ENCODE measurements at places on chromosomes 3 and 15.

GRCh38 chr15:68512598-68512997 is 66.2 kb upstream of the CORO2B start:
- no peak for DNase-seq

DNA sequence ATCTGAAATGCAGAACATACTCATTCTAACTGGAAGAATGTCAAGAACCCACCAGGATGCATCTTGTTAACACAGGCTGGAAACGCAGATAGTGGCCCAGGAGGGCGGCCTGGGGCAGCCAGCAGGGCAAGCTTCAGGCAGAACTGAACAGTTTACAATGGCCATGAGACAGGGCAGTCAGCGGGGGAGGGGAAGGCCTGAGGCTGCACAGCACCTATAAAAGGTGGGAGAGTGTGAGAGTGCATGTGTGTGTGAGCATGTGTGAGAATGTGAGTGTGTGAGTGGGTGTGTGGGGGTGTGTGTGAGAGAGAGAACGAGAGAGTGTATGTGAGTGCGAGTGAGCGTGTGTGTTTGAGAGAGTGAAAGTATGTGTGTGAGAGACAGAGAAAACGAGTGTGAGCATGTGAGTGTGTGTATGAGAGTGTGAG is 26.8 kb upstream of the SLCO2A1 start:
- no peak for DNase-seq

DNA sequence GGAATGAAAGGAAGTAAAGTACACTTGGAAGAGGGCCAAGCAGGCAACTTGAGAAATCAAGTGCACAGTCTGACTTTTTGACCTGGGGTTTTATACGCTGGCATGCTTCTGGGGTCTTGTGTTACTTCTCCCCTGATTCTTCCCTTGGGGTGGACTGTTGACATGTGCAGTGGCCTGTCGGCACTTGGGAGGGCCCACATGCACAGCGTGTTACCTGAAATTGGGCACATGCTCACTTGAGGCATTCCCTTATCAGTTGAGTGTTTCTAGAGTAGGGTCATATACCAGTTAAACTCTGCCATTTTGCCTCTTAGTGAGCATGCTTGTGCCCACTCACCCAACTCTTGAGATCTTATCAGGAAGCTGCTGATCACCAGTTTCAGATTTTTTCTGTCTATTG is 329.1 kb upstream of the SOX2 start:
- no peak for DNase-seq

GRCh38 chr3:156787001-156787400 is 39.2 kb upstream of the LEKR1 start:
- DNase-seq: no peak

DNA sequence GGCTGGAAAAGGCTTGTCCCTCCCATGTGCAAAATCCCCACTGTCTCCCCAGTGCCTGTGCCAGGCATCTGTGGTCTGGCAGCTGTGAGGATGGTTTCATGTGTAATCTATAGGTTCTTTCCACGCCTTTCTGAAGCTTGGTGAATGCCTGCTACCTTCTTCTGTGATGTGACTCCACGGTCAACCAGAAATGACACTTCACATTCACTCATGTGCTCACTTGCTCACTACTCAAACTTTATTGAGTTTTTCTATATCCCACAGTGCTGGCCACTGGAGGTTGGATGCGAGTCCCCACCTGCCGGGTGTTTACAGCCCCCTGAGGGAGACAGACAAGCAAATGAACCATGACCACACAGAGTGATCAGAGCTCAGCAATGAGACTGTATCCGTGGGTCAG is 27.9 kb upstream of the TLE3 start:
- DNase-seq: no peak

DNA sequence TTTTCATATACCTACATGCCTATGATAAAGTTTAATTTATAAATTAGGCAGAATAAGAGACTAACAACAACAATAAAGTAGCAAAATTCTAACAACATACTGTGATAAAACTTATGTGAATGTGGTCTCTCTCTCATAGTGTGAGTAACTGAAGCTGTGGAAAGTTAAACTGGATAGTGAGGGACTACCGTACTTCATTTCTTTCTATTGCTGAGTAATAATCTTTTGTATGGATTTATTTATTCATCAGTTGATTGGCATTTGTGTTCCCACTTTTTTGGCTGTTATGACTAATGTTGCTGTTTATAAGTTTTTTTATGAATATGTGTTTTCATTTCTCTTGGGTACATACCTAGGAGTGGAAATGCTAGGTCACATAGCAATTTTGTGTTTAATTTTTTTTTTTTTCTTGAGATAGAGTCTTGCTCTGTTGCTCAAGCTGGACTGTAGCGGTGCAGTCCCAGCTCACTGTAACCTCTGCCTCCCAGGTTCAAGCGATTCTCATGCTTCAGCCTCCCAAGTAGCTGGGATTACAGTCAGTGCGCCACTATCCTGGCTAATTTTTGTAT is 41.0 kb downstream of the RNF111 start:
- no peak for DNase-seq

GRCh38 chr3:196063971-196064370 is 17.9 kb downstream of the TFRC start:
- DNase-seq: no peak

DNA sequence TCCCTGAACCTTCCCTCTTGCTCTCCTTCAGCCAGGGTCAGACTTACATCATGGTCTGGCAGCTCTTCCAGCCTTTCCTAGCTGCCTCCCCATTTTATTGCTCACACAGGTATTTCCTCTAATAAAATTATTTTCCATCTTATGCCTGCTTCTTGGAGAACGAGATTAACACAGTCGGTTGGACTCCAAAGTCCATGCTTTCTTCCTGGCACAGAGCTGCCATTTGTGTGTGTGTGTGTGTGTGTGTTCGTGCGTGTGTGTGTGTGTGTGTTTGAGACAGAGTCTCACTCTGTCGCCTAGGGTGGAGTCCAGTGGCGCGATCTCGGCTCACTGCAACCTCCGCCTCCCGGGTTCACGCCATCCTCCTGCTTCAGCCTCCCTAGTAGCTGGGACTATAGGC is 15.5 kb downstream of the FSD2 start:
- no peak for DNase-seq

GRCh38 chr15:88847144-88847543 is 43.9 kb downstream of the ACAN start:
- no peak for DNase-seq

DNA sequence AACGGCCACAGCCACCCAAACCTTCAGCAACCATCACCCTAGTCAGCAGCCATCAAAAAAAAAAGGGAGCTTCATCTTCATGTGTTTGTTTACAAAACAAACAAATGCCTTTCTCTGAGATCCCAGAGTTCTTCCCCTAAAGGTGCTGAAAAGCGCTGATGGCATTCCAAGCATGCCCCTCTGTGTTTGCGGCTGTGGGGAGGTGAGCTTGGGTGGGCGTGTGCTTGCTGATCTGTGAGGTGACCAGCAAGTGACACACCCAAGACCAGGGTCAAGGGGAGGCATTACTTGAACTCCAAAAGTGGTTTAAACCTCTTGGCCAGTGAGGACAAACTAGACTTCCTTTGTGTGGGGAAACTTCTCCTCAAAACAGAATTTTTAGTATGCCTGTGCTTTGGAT is 81.5 kb downstream of the DHX36 start:
- no peak for DNase-seq

GRCh38 chr3:65720989-65721737 is 317.6 kb downstream of the MAGI1 start:
- DNase-seq: no peak

DNA sequence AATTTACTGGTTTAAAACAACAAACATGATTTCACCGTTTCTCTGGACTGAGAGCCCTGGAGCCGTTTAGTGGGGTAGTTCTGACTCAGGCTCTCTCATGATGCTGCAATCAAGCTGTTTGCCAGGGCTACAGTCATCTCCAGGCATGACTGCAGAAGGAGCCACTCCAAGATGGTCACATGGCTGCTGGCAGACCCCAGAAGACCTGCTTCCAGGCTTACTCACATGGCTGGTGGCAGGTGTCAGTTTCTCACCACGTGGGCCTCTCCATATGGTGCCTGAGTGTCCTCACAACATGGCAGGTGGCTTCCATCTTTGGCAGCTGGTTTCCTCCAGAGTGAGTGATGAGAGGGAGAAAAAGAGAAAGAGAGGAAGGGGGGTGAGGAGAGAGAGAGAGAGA is 378.3 kb upstream of the RGMA start:
- no peak for DNase-seq

DNA sequence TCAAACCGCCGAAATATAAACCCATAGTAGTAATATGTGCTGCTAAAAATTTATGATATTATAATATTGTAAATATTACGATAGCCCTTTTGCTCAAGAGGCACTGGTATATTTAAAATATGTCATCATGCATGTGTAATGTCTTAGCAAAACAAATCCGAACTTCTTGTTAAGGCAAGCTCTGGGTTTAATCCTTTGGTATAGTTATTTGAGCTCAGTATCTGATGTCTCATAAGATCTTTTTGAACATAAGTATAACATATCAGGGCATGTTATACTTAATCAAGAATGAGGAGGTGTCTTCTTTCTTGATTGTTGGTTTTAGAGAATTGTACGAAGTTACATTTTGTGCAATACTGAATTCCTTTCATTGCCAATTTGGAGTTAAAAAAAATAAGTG is 154.1 kb upstream of the CBLB start:
- no peak for DNase-seq

Data from stimulated activated CD4-positive, alpha-beta T cell treated with anti-CD3 and anti-CD28 coated beads, TNF-alpha, amount 100 ng/mL, for 24 hours (primary cell).